ENCODE measurements at places on chromosomes 5 and 9.

DNA sequence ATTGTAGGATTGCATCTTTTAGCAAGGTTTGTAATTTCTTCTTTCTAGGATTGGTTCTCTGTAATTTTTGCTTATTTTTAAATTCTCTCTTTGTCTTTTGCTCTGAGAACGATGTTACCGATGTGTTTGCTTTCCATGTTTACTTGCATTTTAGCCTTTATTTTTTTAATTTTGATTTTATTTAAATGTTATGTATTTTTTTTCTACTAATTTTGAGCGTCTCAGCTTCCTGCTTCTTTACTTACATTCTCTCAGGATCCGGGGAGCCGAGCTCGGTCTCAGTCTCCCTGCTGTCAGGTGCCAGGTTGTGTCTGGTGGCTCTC lies 20.9 kb downstream of the ANXA2R start:
- no peak for DNase-seq

DNA sequence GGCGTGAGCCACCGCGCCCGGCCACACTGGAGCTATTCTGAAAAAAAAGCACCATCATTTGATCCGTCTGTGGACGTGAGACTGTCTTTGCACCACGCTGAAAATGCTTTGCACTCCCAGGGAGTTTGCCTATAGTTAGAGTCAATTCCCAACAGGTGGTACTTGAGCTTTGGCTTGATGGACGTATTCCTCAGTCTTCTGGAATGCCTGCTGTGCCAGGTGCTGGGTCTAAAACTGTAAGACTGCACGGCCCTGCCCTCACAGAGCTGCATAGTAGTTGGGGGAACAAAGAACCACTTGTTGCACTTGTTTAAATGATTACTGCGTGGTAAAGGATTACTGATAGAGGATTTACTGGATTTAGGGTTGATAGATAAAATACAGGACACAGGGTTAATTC lies 3.4 kb upstream of the CCNO start:
- DNase-seq: no peak

DNA sequence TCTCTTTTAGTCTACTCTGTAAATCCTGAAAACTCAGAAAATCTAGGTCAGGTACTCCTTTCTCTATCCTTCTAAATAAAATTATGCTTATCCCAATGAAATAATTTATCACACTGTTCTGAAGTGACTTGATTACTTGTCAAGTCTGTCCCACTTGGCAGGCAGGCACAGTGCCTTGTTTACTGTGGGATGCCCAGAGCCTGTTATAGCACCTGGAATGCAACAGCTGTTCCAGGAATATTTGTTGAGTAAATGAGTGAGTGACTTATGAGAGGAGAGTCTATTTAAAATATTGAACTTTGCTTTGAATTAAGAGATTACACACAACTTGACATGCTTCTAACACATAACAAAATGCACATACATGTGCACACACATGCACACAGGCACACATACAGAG lies 130.0 kb downstream of the MPDZ start:
- DNase-seq: no peak

GRCh38 chr5:122312591-122313406 lies 762 bp downstream of the SNCAIP start:
- no peak for DNase-seq

- DNase-seq: no peak
Observed at GRCh38 chr9:76619197-76619596, 145.0 kb upstream of the PCA3 start.

DNA sequence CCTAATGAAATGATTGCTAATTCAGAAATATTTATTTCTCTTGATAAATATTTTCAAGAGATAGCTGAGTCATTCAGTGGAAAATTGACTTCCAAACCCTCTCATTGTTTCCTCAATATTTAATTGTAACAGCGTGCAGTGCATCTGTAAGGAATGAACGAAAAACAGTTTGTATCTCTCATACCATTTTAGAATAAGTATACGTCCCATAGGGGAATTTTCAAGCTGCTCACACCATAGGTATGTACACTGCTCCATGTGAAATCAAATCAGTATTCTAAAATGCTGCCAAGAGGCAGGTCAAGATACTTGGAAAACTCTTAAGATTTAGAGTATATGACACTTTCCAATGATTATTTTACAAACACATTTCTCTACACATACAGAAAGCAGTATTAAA lies 202.2 kb downstream of the ARL15 start:
- DNase-seq: no peak

- DNase-seq: no peak
Observed at GRCh38 chr9:32742296-32742695, 41.0 kb upstream of the TMEM215 start.

- no peak for DNase-seq
Observed at GRCh38 chr9:19471737-19472648, 63.2 kb downstream of the ACER2 start.

DNA sequence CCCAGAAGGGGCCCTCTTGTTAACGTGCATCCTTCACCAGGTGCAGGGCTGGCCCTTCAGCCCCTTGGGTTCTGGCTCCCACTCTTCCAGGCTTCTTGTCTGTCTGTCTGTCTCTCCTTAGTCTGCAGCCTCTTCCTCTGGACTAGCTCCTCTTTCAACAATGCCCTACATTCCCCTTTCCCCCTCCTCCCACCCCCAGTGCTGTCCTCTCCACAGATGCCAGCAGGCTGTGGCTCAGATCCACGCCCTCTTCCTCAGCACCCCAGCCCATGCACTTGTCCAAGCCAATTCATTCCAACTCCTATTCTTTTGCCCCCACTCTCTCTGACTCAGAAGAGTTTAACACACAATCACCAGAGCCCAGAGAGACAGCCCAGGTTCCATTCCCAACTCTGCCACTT lies 45.2 kb upstream of the ALDH1B1 start:
- no peak for DNase-seq

- no peak for DNase-seq
Observed at GRCh38 chr5:173826428-173827350, 61.5 kb upstream of the CPEB4 start.

DNA sequence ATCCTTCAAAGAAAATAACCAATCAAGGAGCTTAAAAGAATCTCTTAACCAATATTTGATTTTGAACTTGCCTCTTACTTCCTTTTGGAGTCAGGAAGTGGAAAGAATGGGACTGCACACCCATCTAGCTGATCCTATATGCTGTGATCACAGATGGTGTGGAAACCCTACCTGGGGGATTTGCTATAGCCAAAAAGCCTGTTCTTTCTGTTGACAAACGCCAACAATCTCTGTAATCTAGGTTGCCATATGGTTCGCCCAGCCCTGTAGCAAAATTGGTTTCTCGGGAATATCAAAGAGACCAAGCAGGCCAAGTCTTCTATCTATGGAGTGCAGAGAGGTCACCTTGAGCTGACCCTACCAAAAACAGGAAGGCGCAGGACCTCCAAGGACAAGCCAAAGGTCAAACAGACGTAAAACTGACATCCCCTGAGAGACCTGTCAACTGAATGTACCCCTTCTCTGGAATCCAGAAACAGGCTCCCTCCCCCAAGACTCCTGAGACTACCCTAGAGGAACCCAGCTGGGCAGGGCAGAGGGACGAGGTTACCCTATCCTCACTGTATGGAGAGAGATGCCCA lies 19.4 kb downstream of the NRG2 start:
- DNase-seq: no peak

DNA sequence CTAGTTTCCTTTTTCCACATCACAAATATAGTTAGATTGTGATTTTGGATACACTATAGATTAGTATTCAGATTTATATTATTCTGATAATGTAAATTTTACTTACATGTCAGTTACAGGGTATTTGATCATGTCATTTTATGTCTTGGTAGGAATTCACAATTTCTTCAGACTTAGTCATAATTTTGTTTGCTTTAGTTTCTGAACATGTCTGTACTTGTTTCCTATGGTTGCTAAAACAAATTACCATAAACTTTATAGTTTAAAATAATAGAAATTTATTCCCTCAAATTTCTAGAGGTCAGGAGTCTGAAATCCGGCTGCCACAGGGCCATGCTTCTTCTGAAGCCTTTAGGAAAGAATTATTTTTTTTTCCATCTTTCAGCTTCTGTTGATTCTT lies 1817.2 kb upstream of the CDH9 start:
- no peak for DNase-seq

GRCh38 chr5:149944666-149945065 lies at the start of gene PDE6A:
Gene PDE6A (minus strand): TSS chr5:149944793. CDS start chr5:149944673, 120 bp downstream.
- DNase-seq: no peak

GRCh38 chr5:370959-371810 lies 49.7 kb downstream of the AHRR start:
- DNase-seq: no peak

- no peak for DNase-seq
Observed at GRCh38 chr9:33453999-33454660, 6.7 kb upstream of the AQP3 start.

- DNase-seq: peak; percentile 10
Observed at GRCh38 chr5:120055858-120056257, 408.2 kb upstream of the PRR16 start.

DNA sequence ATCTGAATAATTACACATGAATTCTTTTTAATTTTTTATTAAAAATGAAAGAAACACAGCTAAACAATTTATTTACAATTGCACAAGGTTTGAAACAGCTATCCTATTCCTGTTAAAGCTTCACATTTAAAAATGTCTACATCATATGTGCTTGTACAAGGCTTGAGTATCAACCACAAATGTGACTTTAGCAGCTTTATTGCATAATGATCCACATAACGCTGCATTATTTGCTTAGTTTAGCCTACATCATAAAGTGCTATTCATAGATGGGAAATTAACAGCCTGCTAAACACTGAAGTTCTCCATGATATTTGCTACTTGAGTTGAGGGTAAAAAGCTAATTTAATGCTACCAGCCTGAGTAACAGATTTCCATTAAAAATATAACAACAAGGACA lies 45.0 kb downstream of the TRIM36 start:
- no peak for DNase-seq

- DNase-seq: peak; percentile 42
Observed at GRCh38 chr5:81768935-81769452, 18.1 kb upstream of the SSBP2 start.

- no peak for DNase-seq
Observed at GRCh38 chr5:32339198-32339597, 26.5 kb upstream of the MTMR12 start.
